Stimulated activated CD8-positive, alpha-beta memory T cell treated with anti-CD3 and anti-CD28 coated beads, Interleukin-7, amount 100 ng/mL, for 4 hours (primary cell): ENCODE measurements at places on chromosomes 4 and X.

- no peak for DNase-seq
Observed at GRCh38 chrX:327660-328126, 9.1 kb upstream of the GTPBP6 start.

DNA sequence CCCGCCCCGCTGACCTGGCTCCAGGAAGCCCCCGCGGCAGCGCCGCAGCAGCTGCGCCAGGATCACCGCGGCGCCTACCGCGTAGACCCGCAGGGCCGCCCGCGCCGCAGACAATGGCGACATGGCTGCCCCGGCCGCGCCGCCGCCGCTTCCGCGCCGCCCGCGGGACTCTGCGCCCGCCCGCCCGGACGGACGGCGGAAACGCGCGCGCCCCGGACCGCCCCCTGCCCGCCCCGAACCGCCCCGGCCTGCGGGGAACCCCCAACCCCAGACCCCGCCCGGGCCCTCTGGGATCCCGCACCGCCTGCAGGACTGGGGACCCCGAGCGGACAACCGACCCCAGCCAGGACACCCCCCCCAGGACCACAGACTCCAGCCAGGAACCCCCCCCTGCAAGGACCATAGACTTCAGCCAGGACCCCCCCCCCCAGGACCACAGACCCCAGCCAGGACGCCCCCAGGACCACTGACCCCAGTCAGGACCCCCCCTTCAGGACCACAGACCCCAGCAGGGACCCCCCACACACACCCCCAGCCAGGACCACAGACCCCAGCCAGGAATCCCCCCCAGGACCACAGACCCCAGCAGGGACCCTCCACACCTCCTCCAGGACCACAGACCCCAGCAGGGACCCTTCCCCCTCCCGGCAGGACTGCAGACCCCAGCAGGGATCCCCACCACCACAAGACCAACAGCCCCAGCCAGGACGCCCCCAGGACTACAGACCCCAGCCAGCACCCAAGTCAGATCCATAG lies at the start of the genes DHRSX and ZBED1:
Gene DHRSX (minus strand): TSS at position 174 of the 756 bp plus-strand sequence. CDS start 51 bp downstream, at position 123.
Gene ZBED1 (minus strand): TSS at position 174 of the 756 bp plus-strand sequence. CDS start 10,257 bp downstream, outside the sequence.
- peak; percentile 43 for DNase-seq

DNA sequence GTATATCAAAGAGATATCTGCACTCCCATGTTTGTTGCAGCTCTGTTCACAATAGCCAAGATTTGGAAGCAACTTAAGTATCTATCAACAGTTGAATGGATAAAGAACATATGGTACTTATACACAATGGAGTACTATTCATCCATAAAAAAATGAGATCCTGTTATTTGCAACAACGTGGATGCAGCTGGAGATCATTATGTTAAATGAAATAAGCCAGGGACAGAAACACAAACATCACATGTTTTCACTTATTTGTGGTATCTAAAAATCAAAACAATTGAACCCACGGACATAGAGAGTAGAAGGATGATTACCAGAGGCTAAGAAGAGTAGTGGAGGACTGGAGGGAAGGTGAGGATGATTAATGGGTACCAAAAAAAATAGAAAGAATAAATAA lies 14.2 kb downstream of the IQCM start:
- no peak for DNase-seq

DNA sequence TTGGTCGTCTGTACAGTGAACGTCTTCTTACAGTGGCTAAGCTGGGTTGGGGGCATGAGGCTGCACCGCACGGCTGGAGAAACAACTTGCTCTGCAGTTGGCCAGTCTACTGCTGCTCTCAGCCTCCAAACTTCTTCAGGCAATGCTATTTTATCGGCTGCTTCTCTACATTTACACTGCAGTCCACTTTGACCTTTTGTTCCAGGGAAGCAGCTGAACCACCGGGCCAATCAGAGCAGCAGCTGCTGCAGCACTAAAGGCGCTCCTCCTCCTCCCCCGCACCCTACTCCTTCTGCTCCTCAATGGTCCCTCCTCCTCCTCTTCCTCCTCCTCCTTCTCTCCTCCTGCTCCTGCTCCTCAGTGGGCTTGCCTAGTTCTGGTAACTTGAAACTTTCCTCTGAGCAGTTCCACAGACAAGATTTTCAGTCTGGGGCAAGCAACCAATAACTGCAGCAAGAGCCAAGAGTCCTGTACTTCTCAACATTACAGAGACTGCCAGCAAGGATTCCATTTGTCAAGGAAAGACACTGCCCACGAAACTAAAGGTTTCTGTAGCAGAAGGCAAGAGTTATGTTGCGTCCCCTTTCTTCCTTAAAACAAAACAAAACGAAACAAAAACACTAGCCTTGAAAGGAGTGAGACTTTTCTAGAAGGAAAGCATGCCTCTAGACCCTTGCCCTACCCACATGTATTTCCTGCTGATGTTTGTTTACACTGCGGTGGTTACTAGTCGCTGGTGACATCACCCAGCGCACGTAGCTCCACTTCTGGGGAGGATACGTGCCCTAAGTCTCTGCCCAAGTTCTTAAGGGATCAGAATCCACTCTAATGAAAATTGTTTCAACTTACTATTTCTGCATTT lies 125.7 kb upstream of the NAP1L5 start:
- peak; percentile 23 for DNase-seq

- no peak for DNase-seq
Observed at GRCh38 chrX:150324035-150324728, 38.9 kb upstream of the MAMLD1 start.

DNA sequence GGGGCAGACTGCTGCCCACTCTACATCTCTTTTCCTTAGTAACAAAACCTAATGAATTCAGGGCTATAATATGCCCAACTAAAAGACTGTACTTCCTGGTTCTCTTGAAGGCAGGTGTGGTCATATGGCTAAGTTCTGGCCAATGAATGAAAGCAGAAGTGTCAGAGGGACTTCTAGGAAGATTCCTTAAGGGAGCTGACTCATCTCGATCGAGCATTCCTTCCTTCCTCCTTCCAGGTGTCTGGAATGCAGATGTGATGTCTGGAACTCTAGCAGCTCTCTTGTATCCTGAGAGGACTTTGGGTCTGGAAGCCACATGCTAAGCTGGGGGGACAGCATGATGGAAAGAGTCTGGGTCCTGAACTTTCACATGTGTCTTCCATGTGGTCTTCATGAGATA lies 116.2 kb upstream of the STX18 start:
- DNase-seq: no peak

- DNase-seq: no peak
Observed at GRCh38 chr4:55012363-55013230, 112.8 kb downstream of the KDR start.

GRCh38 chrX:17692709-17693346 lies 44.5 kb upstream of the SCML1 start:
- DNase-seq: no peak

DNA sequence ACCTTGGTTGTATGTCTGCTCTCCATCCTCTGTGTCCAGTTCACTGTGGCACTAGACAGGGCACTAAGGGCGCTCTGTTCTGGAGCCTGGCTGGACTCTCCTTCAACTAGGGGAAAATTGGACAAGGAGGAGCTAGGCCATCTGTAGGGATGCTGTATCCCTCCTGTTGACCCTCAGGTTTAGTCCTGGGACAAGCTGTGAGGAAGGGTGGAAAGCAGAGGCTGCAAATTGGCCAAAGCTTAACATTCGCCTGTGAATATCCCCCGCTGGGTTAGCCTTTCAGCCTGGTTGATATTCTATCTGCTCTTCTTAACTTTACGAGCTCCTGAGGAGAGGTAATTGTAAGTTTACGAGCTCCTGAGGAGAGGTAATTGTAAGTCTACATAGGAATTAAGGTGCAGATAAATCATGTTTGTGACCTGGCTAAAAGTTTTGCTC lies 64.4 kb upstream of the ENPEP start:
- no peak for DNase-seq

DNA sequence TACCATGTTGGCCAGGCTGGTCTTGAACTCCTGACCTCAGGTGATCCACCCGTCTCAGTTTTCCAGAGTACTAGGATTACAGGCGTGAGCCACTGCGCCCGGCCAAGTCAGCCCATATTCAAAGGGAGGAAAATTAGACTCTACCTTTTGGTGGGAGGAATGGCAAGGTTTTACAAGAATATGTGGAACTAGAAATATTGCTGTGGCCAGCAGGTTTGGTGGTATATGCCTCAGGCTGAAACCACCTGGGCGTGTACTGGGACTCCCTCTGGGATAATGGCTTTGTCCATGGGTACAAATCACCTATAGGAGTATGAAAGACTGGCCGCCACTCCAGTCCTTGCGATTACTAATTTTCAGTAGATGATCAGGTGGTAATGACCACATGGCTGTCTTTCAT lies 32.4 kb downstream of the SAT1 start:
- DNase-seq: no peak

DNA sequence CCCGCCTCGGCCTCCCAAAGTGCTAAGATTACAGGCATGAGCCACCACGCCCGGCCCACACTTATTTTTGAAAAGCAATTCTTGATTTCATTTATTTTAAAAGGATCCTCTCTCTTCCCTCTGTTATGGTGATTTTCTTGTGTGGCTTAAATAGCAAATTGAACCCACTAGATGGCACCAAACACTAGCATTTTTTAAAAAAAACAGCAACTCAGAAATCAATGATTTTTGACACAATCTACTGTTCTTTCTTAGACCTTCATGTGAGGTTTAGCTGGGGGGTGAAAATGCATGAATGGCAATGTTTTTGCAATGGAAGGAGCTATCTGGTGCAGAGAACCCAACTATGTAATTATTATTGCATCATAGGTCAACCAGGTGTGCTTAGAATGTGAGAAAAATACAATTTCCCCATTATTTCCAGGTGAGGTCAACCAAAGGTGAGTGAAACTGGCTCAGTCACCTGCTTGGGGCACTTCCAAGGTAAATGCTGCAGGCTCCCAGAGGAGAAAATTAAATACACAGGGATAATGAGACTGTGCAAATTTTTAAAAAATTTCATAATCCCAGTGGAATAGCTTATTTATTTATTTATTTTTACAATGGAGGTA lies 226.7 kb upstream of the PRKX start:
- no peak for DNase-seq

GRCh38 chrX:113300580-113300979 lies 459.9 kb upstream of the AMOT start:
- DNase-seq: no peak

DNA sequence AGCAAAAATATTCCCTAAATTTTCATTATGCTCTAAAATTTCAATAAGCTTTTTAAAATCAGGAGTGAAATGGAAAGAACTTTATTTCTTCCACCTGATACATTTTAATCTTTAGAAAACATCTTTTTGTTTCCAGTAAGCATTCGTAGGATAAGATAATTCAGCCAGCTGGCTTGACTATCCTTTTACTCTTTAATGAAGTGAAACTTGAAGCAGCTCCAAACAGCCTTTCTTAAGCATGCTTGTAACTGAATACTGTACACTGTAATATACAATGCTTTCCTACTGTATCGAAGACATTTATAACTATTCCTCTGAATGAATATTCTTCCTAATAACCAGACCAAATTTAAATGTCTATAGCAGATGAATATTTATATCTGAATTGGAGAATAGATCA lies 98.8 kb downstream of the KLHL4 start:
- no peak for DNase-seq

- no peak for DNase-seq
Observed at GRCh38 chr4:139933104-139933503, 220.9 kb downstream of the MAML3 start.

- no peak for DNase-seq
Observed at GRCh38 chr4:187071946-187072600, 348.4 kb upstream of the FAT1 start.

- no peak for DNase-seq
Observed at GRCh38 chr4:159284733-159285132, 181.9 kb downstream of the RAPGEF2 start.

GRCh38 chrX:10615931-10616774 lies 4.2 kb downstream of the MID1 start:
- DNase-seq: no peak
